GM19239 (cell line): ENCODE measurements at places on chromosomes 6 and 20.

GRCh38 chr6:18260448-18261106, 3.8 kb downstream of the DEK start:
- no peak for DNase-seq

DNA sequence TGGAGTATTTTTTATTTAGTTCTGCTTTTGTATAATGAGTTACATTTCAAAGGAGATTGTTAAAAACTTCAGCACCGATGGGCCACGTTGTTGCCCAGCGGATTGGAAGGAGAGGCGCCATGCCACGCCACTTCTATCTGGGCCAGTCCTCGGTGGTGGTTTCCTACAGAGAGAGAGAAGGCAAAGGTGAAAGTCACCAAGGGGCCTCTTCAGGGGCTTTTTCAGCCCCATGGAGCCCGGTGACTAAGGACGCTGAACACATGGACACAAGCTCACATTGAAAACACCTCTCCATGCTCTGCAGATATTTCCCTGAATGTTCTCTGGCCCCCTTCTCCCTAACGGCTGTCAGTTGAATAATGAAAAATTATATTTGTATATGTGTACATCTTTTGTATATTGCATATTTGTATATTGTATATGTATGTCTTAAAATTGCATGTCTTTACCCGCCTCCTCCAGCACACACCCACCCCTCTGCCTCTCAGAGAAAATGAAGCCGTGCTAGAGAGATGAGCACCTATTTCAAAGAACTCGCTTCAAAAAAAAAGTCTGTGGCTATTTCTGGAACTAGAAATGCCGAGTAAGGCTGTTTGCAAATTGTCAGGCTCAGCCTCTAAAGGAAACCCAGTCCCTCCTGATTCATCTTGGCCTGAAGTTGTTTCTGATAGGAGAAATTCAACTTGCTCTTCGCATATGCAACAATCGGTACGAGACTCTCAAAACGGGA, 91.9 kb upstream of the CDH4 start:
- no peak for DNase-seq

GRCh38 chr20:40563296-40563950, 125.6 kb downstream of the MAFB start:
- no peak for DNase-seq

- no peak for DNase-seq
Observed at GRCh38 chr6:85561750-85562357, 31.8 kb downstream of the SNX14 start.

DNA sequence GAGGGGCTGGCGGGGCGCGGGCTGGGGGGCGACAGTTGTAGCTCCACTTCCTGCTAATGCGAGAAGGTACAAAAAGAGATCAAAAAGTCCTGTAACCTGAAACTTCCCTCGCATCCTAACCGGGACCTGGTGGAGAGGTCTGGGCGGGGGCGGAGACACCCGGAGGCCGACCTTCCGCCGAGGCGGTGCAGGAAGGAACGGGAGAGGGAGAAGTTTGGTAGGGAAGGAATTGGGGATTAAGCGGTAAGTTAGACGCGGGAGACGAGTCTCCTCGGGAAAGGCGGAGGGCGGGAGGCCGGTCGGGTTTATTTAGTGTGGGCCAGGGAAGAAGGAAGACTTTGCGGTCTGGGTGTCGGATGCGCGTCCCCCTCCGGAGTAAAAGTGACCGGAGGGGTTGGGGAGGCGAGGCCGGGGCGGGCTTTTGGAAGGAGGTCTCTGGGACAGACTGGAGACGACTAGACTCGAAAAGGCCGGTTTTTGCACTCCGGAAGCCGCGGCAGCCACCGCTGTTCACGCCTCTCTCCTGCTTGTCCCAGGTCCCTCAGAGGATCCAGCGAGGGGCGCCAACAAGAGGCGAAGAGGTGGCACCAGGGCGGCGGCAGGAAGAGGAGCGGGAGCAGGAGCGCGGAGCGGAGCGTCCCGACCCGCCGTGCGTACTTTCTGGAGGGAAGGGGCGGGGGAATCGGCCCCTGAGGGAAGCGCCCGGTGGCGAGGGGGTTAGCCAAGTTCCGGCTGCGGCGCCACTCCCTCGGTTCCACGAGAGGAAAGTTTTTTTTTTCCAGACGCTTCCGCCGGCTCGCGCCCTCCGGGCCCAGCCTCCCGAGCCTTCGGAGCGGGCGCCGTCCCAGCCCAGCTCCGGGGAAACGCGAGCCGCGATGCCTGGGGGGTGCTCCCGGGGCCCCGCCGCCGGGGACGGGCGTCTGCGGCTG, 734 bp downstream of the TPBG start:
- no peak for DNase-seq

DNA sequence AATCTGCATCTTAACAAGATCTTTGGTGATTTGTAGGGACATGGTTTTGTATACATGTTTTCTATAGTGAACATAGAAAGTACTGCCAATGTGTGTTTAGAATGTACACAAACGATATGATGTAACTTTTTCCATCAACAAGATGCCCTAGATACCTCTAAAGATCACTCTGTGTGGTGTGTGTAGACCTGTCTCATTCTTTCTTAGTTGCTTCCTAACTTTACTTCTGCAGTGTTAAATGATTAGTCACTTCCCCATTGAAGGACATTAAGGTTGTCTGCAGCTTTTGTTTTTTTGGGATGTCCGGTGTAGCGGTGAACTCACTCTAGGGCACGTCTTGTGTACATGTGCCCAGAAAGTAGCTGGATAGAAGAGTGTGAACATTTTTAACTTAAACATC, 35.9 kb downstream of the CDYL start:
- DNase-seq = no peak

- no peak for DNase-seq
Observed at GRCh38 chr6:113187661-113188060, 669.5 kb upstream of the MARCKS start.

GRCh38 chr20:25484911-25485511, 77.5 kb downstream of the GINS1 start:
- no peak for DNase-seq

DNA sequence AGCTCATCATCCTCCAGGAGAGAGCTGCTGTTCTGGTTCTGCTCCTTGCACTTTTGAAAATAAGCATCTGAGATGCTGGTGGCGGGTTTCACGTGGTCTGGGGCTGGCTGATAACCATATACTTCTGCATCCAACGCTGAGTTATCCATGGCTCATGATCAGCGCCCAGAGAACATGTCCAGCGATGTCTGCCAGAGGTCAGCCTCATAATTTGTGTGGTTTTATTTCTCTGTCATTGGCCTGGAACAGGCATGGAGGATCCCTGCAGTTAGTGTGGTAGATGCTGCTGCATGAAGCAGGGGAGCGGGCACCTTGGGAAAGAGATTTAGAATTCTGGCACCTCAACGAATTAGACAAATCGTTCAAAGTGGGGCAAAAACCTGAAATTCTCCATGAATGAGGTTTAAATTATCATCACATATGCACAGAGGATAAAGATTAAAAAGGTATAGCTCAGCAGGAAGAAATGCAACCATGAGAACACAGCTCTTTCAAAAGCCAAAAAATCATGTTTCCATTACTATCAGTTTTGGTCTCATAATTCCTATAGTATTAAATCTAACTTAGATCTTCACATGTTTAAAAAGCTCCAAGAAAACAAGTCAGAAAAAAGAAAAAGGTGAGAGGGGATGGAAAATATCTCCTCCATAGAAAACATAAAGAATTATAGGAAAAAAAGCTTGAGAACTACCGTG, 157.2 kb downstream of the SOD2 start:
- no peak for DNase-seq

- no peak for DNase-seq
Observed at GRCh38 chr20:12775041-12775440, 233.7 kb upstream of the SPTLC3 start.

GRCh38 chr20:9021699-9022098, 47.2 kb upstream of the PLCB4 start:
- no peak for DNase-seq

- DNase-seq = no peak
Observed at GRCh38 chr6:10395171-10395703, 19.6 kb downstream of the TFAP2A start.

GRCh38 chr6:32974016-32974333, 5.6 kb downstream of the BRD2 start:
- no peak for DNase-seq

DNA sequence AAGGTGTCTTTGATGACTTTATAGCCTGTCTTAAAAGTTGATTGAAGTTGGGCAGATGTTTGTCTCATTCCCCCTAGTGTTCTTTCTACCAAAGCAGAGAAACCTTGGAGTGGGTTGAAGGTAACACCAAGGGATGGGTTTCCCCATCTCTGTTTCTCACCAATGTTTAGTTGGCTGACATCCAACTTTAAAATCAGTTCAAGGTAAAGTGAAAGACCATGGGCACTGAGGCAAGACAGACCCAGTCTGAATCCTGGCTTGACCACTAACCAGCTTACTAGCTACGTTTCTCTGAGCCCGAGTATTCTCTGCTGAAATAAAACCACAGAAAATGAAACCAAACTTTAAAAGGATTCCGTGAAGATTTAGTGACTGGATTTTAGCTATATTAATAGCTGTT, 258.9 kb downstream of the KIF16B start:
- DNase-seq = no peak

- DNase-seq = no peak
Observed at GRCh38 chr6:44297063-44298038, 15.8 kb downstream of the AARS2 start.

DNA sequence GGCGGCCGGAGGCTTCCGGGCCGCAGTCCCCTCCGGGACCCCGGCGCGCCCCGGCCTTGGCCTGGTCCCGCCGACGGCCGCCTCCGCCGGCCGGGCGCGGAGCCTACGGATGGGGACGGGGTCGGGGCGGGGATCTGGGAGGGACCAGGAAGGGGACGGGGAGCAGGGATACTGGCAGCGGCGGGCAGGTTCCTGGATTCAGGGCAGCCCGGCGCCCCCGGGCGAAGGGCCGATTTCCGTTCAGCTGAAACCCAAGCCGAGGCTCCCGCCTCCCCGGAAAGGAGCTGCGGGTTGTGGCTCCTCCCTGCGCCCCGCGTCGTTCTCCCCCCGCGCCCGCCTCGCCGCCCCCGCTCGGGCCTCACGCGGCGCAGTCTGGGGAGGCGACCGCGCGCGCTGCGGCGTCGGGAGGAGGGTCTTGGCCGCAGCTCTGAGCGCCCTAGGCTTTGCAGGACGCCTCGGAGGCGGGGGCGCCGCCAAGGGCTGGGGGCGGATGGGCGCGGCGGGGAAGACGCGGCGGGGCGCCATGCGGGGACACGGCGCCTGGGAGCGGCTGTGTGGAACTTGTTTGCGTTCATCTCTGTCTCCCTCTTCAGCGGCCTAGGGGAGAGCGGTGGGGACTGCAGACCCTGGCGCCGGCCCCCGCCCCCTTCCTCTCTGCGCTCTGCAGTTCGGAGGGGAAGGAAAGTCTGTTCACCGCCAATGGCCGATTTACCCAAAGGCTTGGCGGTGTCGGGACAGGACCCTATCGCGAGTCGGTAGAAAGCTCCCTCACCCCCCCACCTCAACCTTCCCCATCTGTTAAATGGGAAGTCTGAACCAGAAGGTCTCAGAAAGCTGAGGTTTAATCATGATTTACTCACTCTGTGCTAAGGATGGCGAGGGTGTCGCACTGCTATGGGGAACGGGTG, 22.7 kb upstream of the TMEM181 start:
- DNase-seq = no peak

GRCh38 chr6:18432180-18432579, 45.0 kb downstream of the RNF144B start:
- DNase-seq = no peak

GRCh38 chr6:35068206-35068605, 72.9 kb downstream of the TCP11 start:
- no peak for DNase-seq

DNA sequence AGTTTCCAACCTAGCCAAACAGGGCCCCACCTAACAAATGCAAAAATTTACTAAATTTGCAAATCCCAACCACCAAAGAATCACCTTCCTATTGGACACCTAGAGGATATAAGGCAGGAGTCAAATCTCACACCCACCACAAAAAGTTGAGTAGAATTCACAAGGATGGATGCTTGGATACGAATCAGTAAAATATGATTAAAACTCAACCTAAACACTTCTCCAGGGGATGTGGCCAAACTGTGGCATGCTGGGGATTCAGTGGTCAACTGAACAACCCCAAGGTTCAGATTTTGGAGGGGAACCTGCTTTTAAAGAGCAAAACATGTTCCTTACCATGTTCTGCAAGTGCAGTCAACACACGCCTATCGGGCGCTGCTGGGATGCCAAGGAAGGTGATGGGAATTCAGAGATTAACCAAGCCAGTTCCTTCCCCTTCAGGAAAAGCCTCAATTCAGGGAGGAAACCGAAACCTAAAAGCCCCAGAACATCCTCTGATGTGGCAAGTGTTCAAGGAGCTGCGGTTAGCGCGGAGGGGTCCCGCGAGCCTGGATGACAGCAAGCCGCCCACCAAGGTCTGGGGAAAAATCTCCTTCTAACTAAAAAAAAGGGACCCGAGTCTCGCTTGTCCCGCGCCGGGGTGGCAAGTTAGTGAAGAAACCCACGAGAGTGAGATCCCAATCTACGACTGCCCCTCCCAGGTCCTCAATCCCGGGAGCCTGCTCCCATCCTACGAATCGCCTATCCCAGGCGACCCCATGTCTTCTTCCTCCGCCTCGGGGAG, 902 bp downstream of the SAMHD1 start:
- DNase-seq = no peak

- no peak for DNase-seq
Observed at GRCh38 chr20:40293740-40294139, 395.3 kb downstream of the MAFB start.

DNA sequence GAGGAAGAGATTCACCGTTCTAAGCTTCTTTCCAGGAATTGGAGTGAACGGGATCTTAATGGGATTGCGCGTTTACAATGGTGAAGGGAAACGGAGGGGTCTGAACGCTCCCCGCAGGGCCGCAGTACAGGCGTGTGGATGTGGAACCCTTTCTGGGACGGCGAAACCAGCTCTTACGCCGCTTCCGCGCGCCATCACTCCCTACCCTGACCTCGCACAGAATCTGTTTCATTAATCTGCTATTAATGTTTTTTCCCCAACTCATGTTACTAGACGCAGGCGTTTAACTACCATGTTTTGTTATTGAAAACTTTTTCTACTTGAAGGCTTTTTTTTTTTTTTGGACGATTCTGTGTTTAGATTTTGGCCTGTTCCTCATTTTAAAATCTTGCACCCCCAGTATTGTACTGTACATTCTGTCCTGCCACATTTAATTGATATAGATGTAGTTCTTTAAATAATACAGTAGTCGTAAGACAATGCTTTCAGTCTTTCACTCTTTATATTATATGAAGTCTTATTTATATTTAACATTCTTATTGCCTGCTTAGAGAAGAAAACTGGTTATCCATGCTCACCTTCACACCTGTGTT, 696 bp upstream of the SUPT3H start:
- DNase-seq = no peak

DNA sequence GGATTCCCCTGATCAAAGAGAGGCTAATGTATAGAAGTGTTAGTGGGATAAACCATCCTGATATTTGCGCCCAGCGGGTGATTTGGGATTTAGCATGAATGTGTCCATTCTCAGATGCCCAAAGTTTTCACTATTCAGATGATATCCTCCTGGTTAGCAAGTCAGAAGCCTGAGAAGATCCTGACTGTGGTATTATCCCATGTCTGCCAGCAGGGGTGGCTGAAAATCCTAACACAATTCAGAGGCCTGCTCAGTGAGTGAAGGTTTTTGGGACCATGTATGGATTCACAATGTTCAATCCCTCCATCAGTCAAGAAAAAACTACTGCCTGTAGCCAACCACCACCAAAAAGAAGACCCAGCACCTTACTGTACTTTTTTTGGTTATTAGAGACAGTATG, 34.1 kb upstream of the SPACA1 start:
- no peak for DNase-seq
